ENCODE measurements at places on chromosomes 5 and 9.

- peak; percentile 32 for DNase-seq
These were observed 72.4 kb upstream of the MPDZ start for GRCh38 chr9:13351778-13352386.

DNA sequence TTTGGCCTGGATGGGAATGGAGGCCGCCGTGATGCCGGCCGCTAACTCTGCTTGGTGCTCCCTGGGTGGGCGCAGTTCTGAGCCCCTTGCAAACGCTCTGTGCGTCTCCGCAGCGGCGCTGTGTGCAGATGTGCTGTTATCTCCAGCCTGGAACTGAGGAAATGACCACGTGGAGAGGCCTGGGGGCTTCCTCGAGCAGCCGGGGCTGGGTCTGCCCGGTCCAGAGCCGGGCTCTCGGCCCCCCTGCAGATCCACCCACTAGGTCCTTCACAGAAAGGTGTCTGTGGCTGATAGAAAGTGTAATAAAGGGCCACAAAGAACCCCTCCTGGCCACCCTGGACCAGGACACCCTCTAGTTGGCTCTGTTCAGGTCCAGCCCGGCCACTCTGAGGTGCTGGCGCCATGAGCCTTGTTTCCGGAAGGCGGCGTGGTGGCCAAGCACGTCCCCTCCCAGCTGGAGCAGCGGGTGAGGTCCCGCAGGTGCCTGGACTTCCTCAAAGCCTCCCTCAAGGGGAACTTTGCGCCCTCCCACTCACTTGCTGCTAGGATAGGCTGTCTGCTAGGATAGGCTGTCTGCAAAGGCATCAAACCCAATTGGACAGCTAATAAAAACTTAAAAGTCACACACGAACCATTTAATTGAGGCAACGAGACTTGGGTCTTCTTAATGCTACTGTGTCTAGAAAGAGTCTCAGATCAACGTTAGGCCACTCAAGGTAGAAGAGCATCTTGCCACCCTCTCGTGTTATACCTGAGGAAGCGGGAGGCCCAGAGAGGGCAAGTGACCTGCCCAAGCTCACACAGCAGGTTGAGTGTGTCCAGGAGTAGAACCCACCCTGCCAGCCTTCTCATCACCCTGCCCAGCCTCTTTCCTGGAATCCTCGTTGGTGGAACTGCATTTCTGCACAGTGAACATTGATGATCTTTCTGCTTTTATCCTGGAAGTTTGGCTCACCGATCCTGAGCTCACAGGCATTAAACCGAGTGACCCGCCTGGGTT is 109.3 kb upstream of the FCN2 start:
- DNase-seq = no peak

GRCh38 chr9:114100536-114100935 is 1.4 kb upstream of the KIF12 start:
- no peak for DNase-seq

GRCh38 chr5:8270246-8270645 is 401.3 kb downstream of the MTRR start:
- no peak for DNase-seq

- DNase-seq = no peak
These were observed 142.0 kb downstream of the ZNF608 start for GRCh38 chr5:124604419-124604818.

DNA sequence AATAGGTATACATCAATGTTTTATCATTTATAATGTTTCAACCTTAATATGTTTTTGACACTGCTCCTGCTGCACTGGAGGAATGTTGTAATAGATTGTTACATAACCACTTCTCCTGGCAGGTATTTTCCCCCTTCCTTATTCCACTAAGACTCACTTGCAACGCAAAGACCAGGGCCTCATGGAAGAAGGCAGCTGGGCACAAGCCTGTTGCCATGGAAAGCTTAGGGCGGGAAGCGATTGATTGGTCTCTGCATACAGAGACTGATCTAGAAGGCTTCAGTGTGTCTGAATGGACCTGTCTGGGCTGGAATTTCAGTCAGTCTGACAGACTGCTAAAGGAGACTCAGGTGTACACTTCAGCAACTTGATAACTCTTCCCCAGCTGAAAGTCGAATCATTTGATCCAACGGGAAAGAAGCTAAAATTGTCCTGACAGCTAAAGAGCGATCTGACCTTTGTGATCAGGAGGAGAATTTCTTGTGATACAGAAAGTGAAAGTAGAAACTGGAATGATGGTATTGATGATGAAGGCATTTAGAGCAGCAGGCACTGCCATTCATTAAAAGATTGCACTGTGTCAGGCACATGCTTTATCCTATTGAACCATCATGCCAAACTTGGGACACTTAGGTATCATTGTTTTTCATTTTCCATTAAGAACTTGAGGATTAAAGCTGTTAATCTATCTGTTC is 65.1 kb downstream of the GRIA1 start:
- no peak for DNase-seq

Measured in DMS 273 treated with DMSO at 0.1 percent for 48 hours (cell line).